ENCODE measurements at places on chromosomes 16 and 17.
A peak's percentile ranks its signal among the peaks of the same experiment; 100 is the strongest.

DNA sequence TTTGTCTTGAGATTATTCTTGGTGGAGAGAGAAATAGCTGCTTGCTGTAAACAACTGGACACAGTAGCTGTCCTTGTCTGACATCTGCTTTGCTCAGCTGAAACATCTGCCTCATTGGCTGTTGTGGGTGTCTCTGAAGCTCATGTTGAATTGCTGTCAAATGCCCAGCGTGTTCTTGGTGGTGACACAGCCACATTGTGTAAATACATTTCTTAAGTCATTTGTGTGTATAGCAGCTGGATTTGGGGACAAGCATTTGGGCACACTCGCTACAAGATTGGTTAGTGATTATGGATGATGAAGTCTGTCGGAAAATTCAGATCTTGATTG, 5.3 kb downstream of the FAM234A start:
- DNase-seq, result no peak

DNA sequence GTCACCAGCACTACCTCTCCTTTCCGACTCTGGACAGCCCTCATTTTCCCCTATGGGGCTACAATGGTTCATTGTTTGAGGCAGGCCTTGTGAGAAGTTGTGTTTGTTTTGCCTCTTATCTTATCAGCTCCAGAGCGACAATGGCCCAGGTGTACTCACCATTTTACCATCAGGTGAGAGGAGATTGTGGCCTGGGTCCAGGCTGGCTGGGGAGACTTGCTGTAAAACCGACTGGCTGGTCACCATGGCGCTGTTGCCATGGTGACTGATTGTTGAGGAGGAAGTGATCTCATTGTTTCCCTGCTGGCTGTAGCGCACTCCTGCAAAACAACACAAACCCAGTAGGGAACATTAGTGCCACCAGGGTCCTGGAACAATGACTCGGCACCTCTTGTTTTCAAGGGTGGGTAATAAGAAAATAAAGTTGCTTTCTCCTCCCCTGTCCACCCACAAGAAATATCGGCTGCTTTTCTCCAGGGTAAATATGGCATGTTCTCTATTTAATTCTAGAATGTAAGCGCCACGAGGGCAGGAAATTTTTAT, 34.4 kb downstream of the HNF1B start:
- peak; percentile 46 for DNase-seq

DNA sequence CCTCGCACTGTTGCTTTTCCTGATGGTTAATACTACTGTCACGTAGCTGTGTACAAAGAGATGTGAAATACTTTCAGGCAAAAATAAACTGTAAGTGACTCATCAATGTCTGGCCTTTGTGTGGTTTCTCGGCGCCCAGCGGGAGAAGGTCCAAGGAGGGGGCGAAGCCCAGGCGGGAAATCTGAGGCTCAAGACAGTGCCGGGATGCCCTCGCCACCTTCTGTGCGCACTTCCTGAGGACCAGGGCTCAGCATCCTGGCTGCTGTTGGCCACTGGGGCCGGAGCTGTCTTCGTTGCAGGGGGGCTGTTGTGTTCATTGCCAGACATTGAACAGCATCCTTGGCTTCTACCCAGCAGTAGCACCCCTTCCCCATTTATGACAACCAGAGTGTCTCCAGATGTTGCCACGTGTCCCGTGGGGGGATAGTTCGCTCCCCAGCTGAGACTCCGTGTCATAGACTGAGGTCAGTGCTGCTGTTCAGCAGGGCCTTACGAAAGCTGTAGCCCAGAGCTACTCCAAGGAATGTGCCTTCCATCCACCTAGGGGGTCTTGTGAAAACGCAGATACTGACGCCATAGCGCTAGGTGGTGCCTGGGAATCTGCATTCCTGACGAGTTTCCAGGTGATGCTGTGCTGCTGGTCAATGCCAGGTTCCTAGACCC, 67.3 kb upstream of the PLCG2 start:
- peak; percentile 93 for DNase-seq

DNA sequence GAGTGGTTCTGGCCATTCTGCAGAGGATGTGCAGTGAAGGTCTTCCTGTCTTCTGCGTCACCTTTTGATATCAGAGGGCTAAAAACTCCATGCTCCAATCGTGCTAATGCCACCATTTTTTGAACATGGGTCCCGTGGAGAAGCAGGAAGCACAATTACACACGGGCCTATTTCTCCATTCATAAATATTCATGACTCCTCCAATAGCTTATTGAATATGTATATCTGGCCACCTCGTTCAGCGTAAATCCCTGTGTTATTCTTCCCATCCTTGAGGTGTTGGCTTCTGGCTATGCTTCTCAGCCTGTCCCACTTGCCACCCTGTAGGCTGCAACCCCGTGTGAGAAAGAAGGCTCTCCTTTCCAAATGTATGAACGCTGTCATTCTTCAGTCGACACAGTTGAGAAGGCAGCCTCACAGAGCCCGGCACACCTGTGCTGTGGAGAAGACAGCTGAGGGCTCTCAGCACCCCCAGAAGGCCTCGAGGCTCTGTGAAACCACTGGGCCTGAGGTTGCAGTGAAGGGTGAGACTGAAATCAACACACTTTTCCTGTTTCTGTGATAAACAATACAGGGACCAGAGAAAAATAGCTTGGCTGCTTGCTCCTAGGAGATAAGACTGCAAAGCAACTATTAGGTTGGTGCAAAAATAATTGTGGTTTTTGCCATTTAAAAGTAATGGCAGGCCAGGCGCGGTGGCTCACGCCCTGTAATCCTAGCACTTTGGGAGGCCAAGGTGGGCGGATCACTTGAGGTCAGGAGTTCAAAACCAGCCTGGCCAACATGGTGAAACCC, 4.9 kb upstream of the ANKRD40CL start:
- DNase-seq, result no peak

DNA sequence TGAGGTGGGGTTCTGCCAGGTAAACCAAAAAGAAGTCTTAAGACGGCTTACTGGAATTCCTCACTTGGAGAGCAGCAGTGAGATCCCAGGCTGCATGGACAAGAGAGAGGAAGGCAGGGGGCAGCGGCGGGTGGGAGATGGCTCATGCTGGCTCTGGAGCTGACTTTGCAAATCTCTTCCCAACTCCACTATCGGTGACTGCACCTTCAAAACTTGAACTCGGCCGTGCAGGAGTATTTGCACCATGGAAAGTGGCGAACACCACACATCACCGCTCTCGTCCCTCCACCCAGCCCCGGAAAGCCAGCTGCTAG, 16.7 kb downstream of the CA5A start:
- no peak for DNase-seq

GRCh38 chr16:35208001-35208935, 1748.9 kb downstream of the TP53TG3F start:
- no peak for DNase-seq

DNA sequence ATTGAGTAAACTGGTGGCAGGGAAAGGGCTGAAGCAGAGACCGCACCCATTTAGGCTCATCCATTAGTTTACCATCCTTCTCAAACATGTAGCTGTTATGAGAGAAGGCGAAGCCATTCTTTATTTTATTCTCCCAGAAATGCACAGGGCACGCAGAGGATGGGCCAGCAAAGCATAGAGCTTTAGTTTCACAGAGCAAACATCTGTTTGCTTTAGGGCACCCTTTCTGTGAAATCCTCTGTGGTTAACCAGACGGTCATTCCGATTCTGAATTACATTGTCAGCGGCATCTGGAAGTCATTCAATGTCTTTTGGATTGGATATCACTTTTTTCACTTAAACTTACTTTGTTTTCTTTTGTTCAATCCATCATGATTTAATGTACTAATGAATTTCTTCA, 96.0 kb downstream of the TOX3 start:
- no peak for DNase-seq

DNA sequence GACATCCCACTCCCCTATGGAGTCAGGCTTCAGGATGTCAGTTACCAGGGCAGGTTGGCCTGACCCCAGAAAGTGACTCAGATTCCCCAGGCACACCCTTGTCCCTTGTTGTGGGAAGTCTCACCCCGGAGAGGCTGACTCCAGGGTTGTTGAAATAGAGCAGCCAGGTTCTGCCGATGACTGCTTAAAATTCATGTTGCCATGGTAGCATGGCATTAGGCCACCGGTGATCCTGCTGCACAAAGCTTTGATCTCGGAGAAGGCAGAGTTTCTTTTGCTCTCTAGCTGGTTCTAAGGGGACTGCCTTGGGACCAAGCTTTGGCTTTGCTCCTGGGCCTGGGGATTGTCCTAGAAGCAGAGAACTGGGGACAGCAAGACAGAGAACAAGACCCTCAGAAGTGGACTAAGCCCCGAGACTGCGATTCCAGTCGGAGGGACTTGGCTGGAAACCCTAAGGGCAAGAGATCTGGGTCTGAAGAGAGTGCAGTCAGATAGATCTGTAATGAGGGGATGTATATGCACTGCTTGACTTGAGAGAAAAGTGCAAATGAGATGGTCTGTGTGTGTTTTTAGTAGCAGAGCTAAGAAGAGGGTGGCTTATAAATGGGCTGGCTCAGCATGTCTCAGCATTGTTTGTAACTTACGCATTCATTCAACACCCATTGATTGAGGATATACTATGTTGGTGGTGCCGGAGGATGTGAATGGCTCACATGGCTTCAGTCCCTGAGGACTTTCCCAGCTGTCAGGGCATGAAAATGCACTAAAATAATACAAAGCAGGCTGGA, 106.9 kb downstream of the RGS9 start:
- DNase-seq, result peak; percentile 35

- no peak for DNase-seq
Observed at GRCh38 chr17:29565643-29566472, 979 bp downstream of the ABHD15 start.

GRCh38 chr17:50346313-50347116, 589 bp downstream of the XYLT2 start:
- no peak for DNase-seq

GRCh38 chr17:11056926-11057325, 184.1 kb upstream of the SHISA6 start:
- DNase-seq, result no peak

GRCh38 chr17:15255713-15256454, 9.2 kb downstream of the PMP22 start:
- peak; percentile 42 for DNase-seq

GRCh38 chr17:72456075-72456474, 335.3 kb downstream of the SOX9 start:
- DNase-seq, result peak; percentile 13

DNA sequence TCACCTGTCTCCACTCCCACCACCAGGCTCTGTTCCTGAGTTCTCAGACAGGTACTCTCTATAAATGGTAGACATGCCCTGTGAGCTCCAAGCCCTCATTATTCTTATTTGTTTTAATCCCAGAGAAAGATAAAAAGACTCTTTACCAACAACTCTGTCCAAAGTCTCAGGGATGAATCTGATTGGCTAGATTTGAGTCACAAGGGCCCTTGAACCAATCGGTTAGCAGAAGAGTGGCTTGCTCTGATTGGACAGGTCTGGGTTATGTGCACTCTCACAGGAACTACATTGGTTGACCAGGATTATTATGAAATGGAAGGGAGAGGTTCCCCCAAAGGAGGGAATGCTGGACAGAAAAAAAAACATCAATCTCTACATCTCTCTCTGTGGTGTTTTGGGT, 7.5 kb downstream of the COTL1 start:
- no peak for DNase-seq

DNA sequence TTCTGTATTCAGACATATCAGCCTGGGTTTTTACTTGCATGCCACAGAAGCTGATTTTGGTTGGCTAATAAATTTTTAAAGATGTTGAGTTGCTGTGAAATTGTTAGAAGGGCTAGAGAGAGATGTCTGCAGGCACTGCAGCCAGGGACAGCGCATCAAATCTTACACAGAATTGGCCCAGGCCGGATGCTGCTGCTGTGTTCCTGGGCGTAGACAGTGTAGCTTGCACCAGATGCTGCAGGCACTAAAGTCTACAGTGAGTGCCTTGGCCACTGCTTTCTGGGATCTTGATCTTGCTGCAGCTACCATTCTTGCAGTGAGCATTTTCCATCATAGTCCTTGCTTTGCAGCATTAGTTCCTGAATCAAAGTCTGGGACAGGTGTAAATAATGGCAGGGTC, 169.9 kb downstream of the SPECC1 start:
- no peak for DNase-seq

- no peak for DNase-seq
Observed at GRCh38 chr17:77426676-77427386, 286.1 kb downstream of the SEC14L1 start.
